ENCODE measurements at places on chromosomes 6 and 20. TPM values are rescaled to one million over a fixed set of nuclear protein-coding genes. Genes with fewer than 3 reads are reported as not detected.

- DNase-seq = peak; percentile 88
Observed at GRCh38 chr6:53581856-53582255, 37.0 kb upstream of the GCLC start.

Gene GABRR2
- total RNA-seq = 1.3 TPM

GRCh38 chr6:36042618-36043260 lies 15.1 kb downstream of the MAPK14 start:
- no peak for DNase-seq

Gene CBLN4
- 0.15 TPM for total RNA-seq

DNA sequence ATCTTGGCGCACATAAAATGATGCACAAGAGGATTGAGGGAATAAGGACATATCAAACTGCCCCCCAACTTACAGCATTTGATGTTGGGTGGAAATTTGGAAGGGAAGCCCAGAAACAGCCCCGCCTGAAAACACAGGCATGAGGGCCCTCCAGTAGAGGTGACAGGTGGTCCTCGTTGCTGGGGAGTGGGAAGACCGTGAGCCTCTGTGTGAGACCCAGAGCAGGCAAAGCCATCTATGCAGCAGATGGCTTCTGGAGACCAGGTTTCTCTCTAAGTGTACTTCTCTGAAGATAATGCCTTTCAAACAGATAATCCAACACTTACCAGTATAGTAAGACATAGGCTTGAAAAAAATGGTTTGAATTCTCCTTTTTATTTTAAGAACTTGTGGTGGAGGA lies 132.2 kb upstream of the INSM1 start:
- DNase-seq = no peak

Data from lung (tissue), 17 donors.